ENCODE measurements at places on chromosomes 2 and 18. TPM values are rescaled to one million over a fixed set of nuclear protein-coding genes. Genes with fewer than 3 reads are reported as not detected.

Gene SIX3
- not detected for total RNA-seq

Gene USP40
- 25.0 TPM for total RNA-seq

Gene MALT1
- total RNA-seq, result 8.4 TPM

Gene EDAR
- total RNA-seq, result not detected

Gene TUBA4B
- total RNA-seq, result not detected

Gene ASIC4
- total RNA-seq, result 0.70 TPM

Gene CYS1
- total RNA-seq, result 1.6 TPM

Gene RGPD3
- total RNA-seq, result under 0.01 TPM

Gene RIT2
- total RNA-seq, result not detected

Gene UGT1A4
- total RNA-seq, result not detected

Gene PKDCC
- 147 TPM for total RNA-seq

Gene IL1RL2
- total RNA-seq, result 4.3 TPM

Gene CHRNG
- total RNA-seq, result not detected

Gene VSNL1
- 0.23 TPM for total RNA-seq

Gene TSGA10
- 2.5 TPM for total RNA-seq

Gene UGT1A8
- 0.08 TPM for total RNA-seq

Gene CDH2
- total RNA-seq, result 337 TPM

Gene GDF7
- under 0.01 TPM for total RNA-seq

Gene TSPYL6
- total RNA-seq, result not detected

Gene MAL
- not detected for total RNA-seq

Gene FN1
- 11,165 TPM for total RNA-seq

Data from smooth muscle cell of the coronary artery (primary cell).